RWPE2 (cell line): ENCODE measurements at places on chromosomes 5 and 9.

- DNase-seq: no peak
These were observed 10.4 kb downstream of the ARHGEF28 start for GRCh38 chr5:73636408-73636807.

DNA sequence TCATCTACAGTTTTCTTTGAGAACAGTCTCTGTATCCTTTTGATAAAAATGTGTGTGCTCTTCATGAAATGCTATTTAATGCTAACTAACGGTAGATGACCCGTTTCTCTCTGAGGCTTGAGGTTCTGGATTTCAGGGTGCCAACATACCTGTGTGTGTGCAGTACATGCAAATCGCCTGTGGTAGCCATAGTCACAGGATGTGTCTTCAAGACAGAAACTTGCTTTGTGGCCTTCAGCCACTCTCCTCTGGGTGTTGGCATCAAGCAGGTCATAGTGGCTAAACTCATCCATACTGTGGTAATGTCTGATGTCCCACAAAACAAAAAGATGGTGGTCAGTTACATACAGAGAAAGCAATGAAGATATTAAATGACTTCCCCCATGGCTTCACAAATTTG, 4.2 kb downstream of the LOX start:
- no peak for DNase-seq

DNA sequence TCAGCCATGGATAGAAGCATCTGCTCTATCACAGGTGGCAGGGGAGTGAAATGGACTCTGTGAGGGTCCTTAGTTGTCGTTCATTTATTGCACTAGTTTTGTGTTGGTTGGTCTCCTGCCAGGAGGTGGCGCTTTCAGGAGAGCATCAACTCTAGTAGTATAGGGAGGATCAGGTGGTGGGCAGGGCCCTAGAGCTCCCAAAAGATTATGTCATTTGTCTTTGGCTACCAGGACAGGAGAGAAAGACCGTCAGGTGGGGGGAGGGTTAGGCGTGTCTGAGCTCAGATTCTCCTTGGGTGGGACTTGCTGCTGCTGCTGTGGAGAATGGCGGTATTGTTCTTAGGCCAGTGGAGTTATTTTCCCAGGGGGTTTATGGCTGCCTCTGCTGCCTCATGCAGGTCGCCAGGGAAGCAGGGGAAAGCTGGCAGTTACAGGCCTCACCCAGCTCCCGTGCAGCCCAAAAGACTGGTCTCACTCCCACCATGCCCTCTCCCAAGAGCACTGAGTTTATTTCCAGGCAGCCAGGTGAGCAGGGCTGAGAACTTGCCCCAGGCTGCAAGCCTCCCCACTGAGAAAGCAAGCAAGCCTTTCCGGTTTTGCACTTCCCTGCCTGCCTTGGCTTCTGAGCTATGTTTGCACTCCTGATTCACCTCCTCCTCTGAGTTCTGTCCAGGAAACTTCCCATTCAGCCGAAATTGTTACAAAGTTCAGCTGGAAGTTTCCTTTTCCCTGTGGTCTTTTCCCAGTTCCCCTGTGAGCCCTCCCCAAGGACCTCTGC, 317.3 kb downstream of the TAF11L14 start:
- peak; percentile 71 for DNase-seq

DNA sequence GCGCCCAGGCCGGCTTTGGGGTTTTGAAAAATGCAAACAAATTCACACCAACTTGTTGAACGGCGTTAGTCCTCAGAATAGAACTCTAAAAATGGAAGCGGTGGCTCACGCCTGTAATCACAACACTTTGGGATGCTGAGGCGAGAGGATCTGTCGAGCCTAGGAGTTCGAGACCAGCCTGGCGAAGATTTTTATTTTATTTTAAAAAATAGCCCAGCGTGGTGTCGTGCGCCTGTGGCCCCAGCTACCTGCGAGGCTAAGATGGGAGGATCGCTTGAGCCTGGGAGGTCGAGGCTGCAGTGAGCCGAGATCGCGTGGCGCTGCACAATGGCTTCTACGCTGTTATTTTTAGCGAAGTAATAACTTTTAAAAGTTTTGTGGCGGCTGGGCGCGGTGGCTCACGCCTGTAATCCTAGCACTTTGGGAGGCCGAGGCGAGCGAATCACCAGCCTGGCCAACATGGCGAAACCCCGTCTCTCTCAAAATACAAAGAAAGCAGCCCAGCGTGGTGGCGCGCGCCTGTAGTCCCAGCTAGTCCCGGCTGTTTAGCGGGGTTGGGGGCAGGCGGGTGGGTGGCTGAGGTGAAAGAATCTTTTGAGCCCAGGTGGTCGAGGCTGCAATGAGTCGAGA, 694 bp upstream of the PLIN2 start:
- DNase-seq: no peak

DNA sequence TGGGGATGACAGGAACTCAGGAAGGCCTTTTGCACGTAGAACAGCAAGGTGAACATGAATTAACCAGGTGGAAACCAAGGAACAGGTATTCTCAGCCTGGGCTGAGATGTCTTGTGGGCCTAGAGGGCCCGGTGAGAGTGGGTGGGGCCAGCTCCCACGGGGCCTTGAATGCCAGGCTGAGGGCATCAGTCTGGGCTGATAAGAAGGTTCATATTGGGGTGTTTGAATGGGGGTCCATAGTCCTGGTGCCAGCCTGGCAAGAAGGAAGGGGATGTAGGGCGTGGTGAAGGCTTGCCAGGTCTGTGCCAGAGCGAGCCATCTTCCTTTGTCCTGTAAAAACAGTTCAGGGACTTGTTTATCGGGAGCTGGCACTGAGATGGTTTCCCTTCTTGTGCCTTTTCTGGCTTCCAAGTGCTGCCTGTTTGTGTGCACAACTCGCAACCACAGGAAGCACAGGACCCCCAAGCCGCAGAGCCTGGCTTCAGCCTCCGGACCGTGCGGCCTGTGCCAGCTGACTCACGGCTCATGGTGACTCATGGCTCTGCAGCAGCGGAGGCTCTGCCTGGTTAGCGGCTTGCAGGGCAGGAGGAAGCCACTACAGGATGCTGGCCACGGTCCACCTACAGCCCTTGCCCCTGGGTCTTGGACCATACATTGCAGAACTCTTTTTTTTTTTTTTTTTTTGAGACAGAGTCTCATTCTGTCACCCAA, 2.4 kb downstream of the CARD19 start:
- peak; percentile 94 for DNase-seq

DNA sequence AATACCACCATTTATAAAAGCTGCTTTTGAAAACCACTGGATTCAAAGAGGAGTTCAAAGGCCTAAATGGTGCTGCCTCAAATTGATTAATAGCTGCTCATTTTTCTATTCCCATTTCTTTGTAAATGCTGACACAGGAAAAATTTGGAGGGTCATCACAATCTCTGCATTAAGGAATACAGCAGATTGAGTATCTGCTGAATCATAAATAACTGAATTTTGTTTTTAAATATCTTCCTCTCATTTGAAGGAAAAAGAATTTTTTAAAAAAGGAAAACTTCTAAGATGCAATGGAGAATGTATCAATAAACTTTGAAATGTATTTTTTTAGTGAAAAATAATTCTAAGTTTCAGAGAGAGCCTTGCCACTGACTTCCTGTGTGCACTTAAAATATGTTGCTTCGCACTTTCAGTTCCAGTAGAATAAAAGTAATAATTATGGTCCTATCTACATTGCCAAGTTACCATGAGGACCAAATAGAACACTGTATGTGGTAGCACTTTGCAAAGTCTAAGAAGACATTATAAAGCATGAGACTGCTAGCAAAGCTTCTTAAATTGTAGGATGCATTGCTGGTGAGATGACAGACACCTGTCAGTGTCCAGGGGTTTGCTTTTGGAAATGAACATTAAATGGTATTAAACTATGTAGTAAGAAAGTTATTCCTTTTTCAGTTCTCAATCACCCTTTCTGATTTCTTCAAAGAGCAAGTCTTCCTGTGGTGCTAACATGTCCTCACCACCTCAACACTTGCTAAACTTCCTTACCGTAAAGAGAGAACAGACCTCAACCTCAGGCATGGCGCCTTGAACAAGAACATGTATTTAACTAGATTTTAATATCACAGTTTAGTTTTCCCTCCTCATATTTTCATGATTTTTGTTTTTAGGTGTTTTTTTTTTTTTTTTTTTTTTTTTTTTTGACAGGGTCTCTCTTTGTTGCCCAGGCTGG, 555.1 kb downstream of the EBF1 start:
- no peak for DNase-seq

DNA sequence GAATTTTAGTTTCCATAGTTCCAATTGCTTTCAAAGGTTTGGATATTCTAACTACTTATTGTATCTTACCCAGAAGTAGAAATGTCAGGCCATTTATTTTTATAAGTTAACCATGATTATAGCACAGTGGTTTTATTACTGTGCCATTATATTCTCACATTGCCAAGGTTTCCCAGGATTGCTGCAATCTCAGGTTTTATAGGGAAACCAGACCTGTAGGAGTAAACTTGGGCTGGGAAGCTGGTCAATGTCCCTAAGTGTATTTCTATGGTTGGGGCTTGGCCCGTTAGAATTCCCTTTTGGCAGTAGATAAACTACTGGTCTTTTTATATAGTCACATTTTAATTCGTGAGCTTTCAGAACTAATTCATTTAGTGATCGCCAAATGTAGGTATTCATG, 396.6 kb upstream of the KCNN2 start:
- no peak for DNase-seq

DNA sequence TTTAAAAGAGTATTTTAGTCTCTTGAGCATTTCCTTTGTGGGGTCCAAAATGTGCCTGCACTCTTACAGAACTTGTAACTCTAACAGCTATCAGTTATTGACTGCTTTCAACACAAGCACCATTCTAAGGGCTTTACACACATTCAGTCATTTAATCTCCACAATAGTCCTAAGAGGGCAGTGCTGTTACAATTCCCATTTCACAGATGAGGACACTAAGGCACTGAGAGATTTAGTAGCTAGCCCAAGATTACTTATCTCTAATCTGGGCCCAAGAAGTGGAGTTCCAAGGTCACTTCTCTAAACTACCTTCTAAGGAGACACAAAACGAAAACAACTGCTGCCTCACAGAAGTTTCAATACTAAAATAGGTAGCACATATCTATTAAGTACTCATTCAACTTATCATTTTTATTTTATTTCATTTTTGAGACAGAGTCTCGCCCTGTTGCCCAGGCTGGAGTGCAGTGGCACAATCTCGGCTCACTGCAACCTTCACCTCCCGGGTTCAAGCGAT, 275.2 kb downstream of the CWC27 start:
- DNase-seq: no peak

- DNase-seq: no peak
These were observed 849.2 kb downstream of the TAF11L14 start for GRCh38 chr5:18483451-18483850.

DNA sequence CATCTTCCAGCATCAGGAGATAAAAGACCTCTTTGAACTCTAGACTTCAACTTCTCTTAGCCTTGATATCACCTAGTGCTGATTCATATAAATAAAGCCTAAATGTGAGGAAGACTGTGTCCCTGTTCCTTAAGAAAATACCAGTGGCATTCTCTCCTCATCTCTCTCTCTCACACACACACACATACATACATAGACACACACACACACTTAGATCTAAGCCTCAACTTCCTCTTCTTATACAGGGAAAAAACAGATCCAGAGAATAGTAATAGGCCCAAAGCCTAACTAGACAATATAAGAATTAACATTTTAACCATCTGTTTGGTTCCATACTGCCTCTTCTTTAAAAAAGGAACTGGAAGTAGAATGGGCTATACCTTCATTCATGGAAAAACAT, 195.3 kb upstream of the NR4A3 start:
- DNase-seq: no peak

GRCh38 chr5:149421372-149421685, 42.2 kb upstream of the IL17B start:
- DNase-seq: no peak

- DNase-seq: no peak
These were observed 131.4 kb upstream of the SHB start for GRCh38 chr9:38200431-38200830.

DNA sequence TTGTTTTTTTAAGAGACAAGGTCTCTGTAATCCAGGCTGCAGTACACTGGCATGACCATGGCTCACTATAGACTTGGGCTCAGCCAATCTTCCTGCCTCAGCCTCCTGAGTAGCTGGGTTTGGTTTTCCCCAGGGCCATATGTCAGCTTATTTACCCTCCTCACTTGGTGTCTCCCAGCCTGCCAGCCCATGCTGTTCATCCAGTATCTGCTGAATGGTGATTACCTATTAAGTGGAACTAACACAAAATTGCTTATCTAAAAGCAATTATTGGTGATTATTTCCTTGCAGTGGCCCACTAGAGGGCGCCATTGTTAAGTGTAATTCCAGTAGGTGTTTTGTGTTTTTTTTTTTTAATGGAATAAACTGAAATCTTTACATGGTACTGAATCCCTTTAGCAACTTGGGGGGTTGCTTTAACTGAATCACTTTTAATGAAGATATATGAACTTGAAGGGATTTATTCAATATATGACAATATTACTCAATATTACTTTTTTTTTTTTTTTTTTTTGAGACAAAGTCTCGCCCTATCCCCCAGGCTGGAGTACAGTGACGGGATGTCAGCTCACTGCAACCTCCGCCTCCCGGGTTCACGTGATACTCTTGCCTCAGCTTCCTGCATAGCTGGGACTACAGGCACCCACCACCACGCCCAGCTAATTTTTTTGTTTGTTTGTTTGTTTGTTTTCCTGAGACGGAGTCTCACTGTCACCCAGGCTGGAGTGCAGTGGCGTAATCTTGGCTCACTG, 13.8 kb downstream of the EXOSC2 start:
- no peak for DNase-seq

- no peak for DNase-seq
These were observed 21.5 kb downstream of the SKP2 start for GRCh38 chr5:36173426-36173825.

DNA sequence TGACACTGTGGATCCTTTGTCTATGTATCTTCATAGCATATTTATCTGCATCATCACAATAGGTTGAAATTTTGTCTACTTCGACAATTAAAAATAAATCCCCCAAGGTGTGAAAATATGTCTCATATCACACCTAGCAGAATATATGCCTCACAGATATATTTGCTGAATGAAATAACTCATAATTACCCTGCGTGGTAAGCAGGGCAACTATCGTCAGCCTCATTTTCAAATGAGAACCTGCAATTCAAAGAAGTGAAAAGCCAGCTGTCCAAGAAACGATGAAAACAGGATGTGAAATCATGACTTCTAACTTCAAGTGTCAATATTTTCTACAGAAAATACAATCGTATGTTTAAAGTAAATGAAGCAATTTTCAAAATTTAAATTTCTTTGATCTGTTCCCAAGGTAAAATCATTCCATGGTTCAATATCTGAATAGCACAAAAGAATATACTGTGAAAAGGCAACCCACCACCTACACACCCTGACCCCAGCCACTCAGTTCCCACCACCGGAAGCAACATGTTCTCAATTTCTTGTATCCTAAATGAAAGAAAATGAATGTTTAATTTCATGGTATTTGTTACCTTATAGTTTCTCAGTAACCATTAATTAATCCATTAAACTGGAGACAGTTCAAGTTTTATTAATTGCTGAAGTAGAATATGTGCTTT, 57.1 kb downstream of the TBCA start:
- no peak for DNase-seq

- DNase-seq: no peak
These were observed 79.6 kb upstream of the GRHPR start for GRCh38 chr9:37342895-37343294.

GRCh38 chr9:86099701-86100364, 475 bp upstream of the GOLM1 start:
- no peak for DNase-seq

GRCh38 chr5:172895549-172895948, 61.5 kb downstream of the ERGIC1 start:
- DNase-seq: no peak
